ENCODE measurements at places on chromosomes 6 and 20.

- no peak for DNase-seq
Observed at GRCh38 chr6:40584741-40585140, 2.4 kb downstream of the LRFN2 start.

DNA sequence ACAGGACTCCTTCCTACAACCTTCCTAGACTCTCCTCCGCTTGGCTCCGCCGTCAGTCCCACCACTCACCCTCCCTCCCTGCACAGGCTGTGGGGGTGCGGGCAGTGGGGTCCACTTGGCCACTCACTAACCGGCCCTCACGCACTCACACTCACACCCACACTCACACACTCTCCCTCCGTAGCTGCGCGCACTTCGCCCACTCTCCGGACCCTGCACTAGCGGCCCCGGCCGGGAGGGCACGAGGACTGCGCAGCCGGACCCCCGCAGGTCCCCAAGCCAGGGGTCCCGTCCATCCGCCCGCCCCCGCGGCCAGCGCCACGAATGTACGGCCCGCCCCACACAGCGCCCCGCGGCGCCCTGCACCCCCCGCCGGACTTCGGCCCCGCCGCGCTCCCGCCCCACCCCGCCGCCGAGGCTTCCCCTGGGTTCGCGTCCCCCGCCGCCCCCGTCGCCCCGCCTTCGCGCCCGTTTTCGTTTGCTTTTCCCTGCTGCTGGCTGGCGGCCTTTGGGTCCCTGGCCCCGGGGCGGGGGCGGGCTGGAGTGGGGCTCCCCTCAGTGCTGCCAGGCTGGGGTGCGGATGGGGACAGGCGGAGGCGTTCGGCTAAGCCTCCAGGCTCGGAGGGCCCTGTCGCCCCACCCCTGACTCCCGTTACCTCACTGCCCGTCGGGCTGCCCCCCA is 23.0 kb upstream of the SLC22A7 start:
- DNase-seq: no peak

GRCh38 chr20:59743767-59744485 is 139.6 kb downstream of the PHACTR3 start:
- no peak for DNase-seq

DNA sequence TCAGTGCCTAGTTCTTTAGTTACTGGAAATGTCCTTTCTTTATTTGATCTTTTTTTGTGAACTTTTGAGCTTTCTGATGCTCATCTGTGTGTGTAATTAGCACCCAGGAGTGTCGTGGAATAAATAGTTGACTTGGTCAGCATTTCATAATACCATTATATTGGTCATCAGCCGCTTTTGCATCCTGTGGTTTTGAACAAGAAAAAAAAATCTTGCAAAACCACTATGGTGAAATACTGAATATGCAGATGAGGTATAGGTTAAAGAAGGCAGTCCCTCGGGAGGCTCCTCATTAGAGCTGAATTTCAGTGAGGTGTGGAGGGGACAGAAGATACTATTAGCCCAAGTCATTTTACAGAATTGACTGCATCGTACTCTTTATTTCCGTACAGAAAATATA is 90.1 kb downstream of the FOXO3 start:
- peak; percentile 71 for DNase-seq

DNA sequence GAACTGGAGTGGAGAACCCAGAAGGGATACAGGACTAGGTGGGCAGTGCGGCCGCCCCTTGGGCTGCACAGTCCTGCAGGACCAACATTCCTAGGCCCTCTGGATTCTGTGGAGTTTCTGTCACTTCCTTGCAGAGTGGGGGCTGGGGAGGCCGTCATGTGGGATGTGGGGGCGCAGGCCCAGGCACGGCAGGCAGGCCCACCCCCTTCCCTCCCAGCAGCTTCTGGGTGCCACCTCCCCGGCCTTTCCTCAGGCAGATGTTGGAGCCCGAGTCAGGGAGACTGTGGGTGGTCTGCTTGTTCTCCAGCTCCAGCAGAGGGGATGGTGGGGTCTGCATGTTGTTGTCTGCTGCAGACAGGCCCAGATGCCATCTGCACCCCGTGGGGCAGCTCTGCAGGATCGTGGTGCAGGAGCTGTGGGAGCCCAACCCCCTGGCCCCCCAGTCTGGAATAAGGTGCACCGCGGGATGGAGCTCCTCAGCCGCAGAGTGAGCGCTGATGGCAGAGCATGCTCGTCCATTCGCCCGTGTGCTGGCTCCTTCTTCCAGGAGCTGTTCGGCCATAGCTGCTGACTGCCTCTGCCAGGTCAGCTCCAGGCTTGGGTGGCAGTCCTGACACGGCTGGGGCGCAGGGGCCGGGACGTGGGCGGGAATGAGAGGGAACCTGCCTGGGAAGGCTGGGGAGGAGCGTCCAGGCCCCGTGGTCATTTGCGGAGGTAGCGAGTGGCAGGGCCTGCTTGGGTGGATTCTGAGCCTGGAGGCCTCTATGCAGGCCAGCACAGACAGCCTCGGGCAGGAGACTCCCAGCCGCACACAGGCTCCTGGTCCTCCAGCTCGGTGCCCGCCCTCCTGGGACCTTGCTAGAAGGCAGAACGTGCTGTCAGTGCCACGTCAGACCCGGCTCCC is 18.1 kb downstream of the SLC17A9 start:
- no peak for DNase-seq

GRCh38 chr20:4864311-4864752 is 137.0 kb downstream of the SLC23A2 start:
- no peak for DNase-seq

- no peak for DNase-seq
Observed at GRCh38 chr6:158611039-158611438, 33.5 kb downstream of the DYNLT1 start.

- DNase-seq: no peak
Observed at GRCh38 chr6:75282706-75283105, 1.9 kb downstream of the TMEM30A start.

DNA sequence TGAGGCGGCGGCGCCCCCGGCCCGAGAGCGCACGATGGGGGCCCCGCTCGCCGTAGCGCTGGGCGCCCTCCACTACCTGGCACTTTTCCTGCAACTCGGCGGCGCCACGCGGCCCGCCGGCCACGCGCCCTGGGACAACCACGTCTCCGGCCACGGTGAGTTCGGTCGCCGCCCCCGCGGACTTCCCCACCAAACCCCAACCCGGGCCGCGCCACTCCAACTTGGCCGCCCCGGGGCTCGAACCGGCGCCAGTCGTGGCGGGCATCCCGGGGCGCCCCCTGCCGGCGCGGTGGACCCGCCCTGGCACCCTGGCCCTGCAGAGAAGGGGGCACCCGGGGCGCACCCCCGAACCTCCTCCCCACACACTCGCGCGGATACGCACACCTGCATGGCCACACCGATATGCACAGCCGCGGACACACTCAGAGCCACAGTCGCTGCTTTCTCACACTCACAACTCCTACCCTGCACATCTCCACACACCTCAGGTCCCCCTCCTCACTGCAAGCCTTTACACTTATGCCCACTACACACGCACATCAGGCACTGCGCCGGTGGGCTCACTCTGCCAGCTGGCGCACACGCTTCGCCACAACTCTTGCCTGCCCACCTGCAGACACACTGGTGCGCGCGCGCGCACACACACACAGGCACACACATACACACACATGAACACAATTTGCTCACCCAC is 535 bp downstream of the VSTM2L start:
- no peak for DNase-seq

- DNase-seq: no peak
Observed at GRCh38 chr6:100613656-100614055, 148.9 kb upstream of the SIM1 start.

- DNase-seq: no peak
Observed at GRCh38 chr20:10042086-10042485, 7.3 kb downstream of the ANKEF1 start.

- no peak for DNase-seq
Observed at GRCh38 chr6:6612308-6612707, 23.8 kb downstream of the LY86 start.

GRCh38 chr6:38387461-38387860 is 252.3 kb downstream of the BTBD9 start:
- DNase-seq: no peak

GRCh38 chr6:136551103-136551502 is 881 bp upstream of the MAP7 start:
- DNase-seq: no peak

GRCh38 chr20:63767886-63768285 is 28.3 kb downstream of the SLC2A4RG start:
- no peak for DNase-seq

- no peak for DNase-seq
Observed at GRCh38 chr20:5369629-5370028, 52.9 kb upstream of the PROKR2 start.

DNA sequence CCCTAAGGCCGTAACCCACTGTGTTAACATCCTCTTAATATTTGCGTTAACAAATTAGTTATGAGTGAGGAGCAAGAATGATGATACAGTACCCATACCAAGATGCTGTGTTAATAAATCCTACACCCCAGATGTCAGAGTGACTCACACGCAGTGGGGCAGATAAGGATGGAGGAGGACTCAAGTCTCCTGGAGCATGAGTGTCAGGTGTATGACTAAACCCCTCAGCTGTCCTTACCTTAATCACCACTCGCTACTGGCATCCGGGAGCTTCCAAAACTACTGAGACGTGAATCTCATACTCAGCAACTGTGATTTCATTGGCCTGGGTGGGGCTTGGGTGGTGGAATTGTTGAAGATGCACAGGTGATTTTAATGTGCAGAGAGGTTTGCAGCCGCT is 131.3 kb upstream of the MTHFD1L start:
- DNase-seq: no peak

DNA sequence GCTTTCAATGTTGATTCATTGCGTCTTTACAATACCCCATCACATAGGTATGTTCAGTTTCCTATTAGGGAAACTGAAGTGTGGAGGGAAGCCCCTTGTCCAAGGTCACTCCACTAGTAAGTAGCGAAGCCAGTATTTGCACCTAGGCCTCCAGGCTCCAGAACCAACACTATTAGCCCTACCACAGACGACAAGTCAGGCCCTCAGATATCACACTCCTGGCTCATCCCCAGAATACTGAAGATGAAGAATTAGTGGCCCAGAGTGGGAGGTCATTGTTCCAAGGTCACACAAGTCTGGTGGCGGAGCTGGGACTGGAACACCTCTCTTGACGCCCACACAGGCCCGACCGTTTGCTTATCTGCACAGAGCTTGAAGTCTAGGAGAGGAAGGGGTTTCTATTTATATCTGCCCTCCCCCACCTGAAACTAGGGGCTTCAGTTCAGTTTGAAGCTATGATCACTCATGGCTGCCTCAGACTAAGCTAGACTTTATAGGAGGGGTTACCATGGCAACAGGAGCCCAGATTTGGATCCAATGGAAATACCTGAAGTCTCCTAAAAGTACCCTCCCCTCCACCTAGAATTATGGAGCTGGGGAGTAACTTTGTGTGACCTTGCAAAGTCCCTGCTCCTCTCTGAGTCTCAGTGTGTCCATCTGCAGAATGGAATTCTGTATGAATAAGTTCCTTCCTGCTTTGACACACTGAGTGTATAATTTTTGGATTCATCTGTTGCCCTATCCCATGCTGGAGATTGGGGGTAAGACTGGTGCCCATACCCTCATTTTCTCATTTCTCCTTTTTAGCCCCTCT is 2.2 kb downstream of the SNTA1 start:
- DNase-seq: no peak

- DNase-seq: no peak
Observed at GRCh38 chr6:34128045-34128444, 17.8 kb downstream of the GRM4 start.

DNA sequence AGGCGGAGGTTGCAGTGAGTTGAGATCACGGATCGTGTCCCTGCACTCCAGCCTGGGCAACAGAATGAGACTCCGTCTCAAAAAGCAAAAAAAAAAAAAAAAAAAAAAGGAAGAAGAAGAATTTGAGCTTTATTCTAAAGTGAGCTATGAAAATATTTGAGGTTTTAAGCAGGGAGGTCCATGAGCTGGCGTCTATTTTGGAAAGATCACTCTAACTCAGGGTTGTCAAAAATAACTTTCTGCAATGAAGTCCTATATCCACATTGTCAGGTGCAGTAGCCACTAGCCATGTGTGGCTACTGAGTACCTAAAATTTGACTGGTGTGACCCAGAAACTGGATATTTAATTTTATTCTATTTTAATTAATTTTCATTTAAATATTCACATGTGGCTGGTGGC is 217.1 kb downstream of the PTPRT start:
- no peak for DNase-seq

- DNase-seq: no peak
Observed at GRCh38 chr6:53103993-53104675, 38.9 kb downstream of the FBXO9 start.

- no peak for DNase-seq
Observed at GRCh38 chr6:121522771-121523386, 87.4 kb downstream of the GJA1 start.

DNA sequence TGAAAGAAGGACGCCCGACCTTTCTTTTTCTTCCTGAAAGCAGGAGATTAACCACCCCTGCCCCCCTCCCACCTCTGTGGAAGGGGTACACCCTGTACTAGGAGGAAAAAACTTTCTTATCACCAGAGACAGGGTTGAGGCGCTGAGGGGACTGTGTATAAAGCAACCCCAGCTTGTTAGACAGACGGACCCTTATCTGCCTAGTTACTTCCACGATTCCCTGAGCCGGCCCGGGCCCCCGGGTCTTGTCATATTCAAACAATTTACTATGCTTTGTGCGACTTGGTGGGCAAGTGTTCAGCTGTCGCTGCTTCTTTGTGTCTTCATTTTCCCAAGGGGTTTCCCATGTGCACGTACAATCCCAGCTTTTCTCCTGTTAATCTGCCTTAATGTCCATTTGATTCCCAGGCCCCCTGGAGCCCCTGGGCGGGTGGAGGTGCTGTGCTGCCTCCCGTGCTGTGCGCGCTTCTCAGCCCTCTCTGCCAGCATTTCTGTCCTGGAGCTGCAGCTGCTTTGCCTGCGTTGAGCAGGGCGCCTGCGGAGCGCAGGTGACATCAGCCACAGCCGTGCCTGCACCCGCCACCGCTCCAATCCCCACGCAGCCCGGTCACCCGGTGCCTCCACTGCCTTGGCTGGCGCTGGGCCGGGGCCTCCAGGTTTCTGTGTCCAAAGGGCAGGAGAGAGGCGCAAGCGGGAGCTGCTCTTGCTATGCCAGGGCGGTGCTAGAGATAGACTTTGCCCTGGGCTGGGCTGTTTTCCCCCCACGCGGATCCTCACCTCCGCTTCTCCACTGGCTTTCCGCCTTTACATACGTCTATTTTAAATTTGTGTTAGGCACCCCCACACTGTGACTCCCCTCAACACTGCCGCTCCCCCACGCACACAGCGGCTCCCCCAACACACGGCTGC is 96.2 kb downstream of the TTLL2 start:
- DNase-seq: no peak
